ENCODE measurements at places on chromosomes 7 and 10.

GRCh38 chr10:48518986-48519385 is 85.9 kb downstream of the ARHGAP22 start:
- DNase-seq, result no peak

DNA sequence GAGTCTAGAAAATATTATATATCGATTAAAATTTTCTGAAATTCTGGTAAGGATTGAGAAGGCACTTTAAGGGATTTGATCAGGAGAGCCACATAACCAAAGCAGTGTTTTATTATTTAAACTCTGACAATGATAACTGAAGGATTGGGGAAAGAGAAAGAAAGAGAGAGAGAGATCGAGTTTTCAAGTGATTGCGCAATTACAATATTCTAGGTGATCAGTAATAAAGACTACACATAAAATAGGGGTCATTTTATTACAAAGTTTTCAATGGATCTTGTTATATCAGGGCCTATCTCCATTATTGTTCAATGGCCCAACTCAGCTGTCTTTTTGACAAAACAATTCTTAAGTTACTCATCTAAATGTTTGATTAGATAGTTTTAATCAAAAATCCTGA is 541.5 kb upstream of the ZWINT start:
- DNase-seq, result no peak

GRCh38 chr7:79593866-79594301 is 140.4 kb upstream of the MAGI2 start:
- DNase-seq, result no peak

GRCh38 chr10:63757067-63757466 is 235.9 kb downstream of the REEP3 start:
- DNase-seq, result no peak

GRCh38 chr10:83685458-83685857 is 453.9 kb upstream of the GHITM start:
- no peak for DNase-seq

DNA sequence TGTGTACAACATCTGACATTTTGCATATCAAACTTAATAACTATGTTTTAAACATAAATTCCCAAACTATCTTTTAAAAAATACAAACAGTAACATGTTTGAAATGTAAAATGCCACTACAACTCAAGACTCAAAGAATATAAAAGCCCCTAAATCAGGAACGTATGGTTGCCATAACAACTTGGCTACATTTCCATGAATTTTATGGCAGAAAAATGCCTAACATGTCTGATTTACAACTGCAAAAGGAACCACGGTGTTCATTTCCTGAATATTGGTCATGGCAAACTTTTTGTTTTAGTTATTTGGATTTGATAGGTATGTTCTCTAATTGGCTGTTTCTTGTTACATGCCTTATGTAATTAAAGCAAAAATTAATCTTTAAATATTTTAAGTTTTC is 2.0 kb downstream of the SOSTDC1 start:
- no peak for DNase-seq

DNA sequence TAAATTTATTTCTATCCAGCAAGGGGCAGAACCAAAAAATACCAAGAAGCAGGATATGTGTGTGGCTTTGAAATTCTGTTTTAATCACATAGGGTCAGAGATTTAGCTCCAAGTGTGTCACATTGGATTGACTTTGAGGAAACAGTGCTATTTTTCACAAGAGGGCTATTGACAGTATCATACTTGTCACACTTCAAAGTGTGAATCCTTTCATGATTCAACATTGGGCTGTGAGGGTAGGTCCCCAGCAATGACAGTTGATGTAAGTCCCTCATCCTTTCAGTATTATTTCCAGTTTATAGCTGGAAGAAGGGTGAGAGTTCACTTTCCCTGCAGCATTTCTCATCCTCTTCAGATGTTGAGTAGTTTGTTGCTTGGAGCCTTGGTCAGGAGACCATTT is 7.4 kb downstream of the CCNY start:
- DNase-seq, result peak; percentile 24

GRCh38 chr7:134954197-134955082 is 31.9 kb upstream of the AGBL3 start:
- peak; percentile 50 for DNase-seq

- no peak for DNase-seq
Observed at GRCh38 chr7:74355091-74355490, 65.9 kb downstream of the CLIP2 start.

GRCh38 chr7:43666938-43667337 is 62.4 kb downstream of the COA1 start:
- no peak for DNase-seq

- no peak for DNase-seq
Observed at GRCh38 chr7:20708896-20709295, 77.8 kb downstream of the SP8 start.

GRCh38 chr10:69904533-69904932 is 102.8 kb downstream of the COL13A1 start:
- no peak for DNase-seq

DNA sequence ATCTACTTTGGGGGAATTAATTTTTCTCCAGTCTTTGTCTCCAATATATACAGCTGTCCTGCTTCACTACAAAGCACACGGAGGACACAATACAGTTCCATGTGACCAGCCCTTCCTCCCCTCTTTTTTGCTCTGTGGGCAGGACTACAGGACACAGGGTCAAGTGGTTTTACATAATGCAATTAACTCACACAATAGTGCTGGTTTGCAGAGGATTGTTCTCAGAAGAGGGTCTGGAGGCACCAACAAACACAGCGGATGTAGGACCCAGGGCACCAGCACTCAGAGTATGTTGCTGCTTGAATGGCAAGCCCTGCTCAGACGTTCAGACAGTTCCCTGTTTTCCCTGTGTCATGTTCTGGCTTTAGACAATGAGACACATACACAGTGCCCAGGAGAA is 52.0 kb upstream of the NPTX2 start:
- no peak for DNase-seq

- no peak for DNase-seq
Observed at GRCh38 chr10:104250371-104250770, 4.3 kb upstream of the GSTO1 start.
